Left kidney (tissue), 8 donors: ENCODE measurements at places on chromosomes 4 and X.

- DNase-seq: no peak
Measured at GRCh38 chr4:139131209-139131870, 45.7 kb downstream of the ELF2 start.

GRCh38 chrX:68177542-68177941, 255.8 kb downstream of the OPHN1 start:
- DNase-seq: no peak

GRCh38 chr4:48780865-48781214, 761 bp upstream of the FRYL start:
- peak; percentile 59 for DNase-seq

GRCh38 chr4:95838192-95838591, 1.7 kb upstream of the PDHA2 start:
- DNase-seq: no peak

- DNase-seq: no peak
Measured at GRCh38 chr4:110869862-110870572, 247.1 kb upstream of the PITX2 start.

- no peak for DNase-seq
Measured at GRCh38 chr4:169246957-169247396, 23.8 kb downstream of the SH3RF1 start.

DNA sequence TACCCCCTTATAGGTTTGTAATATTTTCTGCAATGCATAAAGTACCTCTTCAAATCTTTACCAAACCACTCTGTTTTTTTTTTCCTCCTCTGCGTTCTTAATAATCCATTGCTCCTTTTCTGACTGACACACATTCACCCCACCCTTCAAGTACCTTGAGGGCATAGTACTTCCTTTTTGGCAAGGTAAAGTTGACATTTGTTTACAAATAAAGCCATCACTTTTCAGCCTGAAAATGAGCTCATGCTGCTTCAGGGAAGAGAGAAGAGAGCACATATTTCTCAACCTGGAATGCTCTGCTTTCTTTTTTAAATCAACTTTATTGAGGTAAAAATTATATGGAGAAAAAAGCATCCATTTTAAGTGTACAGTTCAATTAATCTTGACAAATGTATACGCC, 113.9 kb downstream of the AGTR2 start:
- no peak for DNase-seq

GRCh38 chr4:181698221-181698620, 545.0 kb upstream of the TENM3 start:
- no peak for DNase-seq

DNA sequence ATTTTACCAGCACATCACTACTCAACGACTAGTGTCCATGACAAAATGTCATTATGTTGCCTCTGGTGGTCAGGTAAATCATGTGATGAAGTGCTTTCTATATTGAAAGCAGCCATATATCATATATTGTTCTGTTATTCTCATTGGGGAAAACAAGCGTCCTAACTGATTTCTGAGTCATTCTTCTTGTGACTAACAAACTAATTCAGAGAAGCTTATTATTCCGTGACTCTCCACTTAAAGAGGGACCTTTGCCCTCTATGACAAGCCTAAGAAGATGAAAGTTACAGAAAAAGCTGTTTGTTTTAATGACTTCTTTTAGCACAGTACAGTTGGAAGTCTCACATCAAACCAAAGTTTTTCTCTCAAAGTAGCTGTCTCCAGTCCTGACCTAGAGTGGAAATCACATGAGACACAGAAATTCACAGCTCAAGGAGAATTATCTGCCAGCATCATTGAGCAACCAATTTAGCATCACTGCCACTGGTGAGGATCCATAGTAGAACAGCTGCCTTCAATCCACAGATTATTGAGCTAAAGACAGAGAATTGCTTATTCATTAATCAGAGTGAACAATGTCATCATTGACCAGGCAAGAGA, 36.4 kb downstream of the ASB9 start:
- DNase-seq: no peak

DNA sequence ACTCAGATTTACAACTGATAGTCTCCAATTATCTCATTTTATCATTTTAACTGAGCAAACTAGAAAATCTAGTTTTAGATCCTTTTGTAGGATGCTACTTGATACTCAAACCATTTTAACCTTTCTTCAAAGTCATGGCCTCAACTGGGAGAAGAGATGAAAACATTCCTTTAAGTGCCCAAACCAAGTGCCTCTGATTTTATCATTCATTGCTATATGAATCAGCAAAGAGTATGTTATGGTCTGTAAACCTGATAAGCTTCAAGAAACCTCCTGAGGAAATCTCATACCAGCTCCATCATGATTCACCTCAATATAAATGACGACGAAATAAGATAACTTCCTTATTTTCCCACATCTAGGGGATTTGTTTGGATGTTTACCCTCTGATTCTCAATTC, 119.9 kb downstream of the FAM13A start:
- no peak for DNase-seq

- DNase-seq: peak; percentile 77
Measured at GRCh38 chr4:140851032-140851636, 94.9 kb upstream of the TBC1D9 start.

DNA sequence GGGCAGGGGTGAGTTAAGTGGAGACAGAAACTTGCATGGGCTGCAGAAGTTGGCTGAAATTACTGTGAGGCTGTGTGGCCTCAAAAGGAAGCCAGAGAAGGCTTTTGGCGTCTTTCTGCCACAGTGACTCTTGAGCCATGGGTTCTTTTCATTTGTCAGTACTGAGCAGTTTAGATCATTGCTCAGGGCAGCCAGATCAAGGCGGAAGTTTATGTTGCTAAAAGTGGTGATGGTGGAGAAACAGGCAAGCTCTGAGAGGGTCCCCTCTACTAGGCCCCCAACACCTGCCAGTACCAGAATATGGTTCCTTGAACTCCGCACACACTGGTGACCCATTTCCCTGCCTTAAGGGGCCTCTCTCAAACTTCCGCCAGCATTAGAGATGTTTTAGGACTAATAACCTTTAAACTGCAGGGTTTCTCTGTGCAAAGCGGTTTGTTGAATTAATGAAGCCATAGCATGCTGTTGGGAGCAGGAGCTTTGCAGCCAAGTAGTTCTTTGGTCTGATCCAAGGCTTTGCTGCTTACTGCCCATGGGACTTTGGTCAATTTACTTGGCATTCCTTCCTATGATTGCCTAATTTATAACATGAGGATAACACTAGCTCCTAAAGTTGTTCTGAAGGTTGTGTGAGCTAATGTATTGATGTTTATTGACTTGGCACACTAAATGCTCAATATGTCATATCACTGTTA, 34.5 kb downstream of the RNF175 start:
- no peak for DNase-seq

GRCh38 chrX:71216485-71216884, 6.5 kb upstream of the GJB1 start:
- no peak for DNase-seq

GRCh38 chr4:189001971-189002450, 862.8 kb downstream of the TRIML1 start:
- DNase-seq: no peak

DNA sequence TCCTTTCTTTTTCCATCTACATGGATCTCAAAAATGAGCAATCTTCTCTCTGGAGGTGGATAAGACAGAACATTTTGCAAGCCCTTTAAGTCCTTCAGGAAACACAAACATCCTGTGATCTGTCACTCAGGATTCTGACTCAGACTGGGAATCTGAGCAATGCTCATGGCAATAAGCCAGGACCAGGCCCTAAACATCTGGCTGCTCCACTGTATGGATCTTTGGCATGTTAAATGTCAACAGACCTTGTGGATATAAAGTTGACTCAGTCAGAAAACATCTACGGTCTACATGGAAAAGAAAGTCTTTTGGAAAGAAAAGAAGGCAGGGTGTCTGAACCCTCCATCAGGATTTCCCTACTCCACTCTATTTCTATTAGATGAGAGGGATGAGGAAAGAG, 17.8 kb upstream of the CHIC2 start:
- no peak for DNase-seq

DNA sequence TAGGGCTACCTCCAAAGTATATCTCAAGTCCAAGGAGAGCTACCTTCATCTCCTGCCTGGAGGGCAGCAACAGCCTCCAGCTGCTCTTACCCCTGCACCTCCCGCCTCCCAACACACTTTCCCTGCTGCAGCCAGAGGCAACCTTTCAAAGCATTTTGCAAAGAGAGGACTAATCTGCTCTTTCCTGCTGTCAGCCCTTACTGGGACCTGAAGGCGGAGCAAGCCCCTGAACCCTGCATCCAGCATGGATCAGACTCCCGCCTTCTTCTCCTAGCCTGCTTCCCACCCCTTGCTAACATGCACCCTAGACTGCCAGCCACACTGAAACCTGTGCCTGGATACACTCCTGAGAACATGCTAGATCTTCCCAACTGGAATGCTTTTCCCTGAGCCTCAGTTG, 37.7 kb upstream of the VMA21 start:
- DNase-seq: no peak

- no peak for DNase-seq
Measured at GRCh38 chr4:38857354-38858096, 908 bp upstream of the TLR6 start.

GRCh38 chr4:106056914-106057313, 161.6 kb downstream of the NPNT start:
- no peak for DNase-seq

- no peak for DNase-seq
Measured at GRCh38 chr4:138399081-138399480, 156.9 kb upstream of the SLC7A11 start.

- peak; percentile 29 for DNase-seq
Measured at GRCh38 chr4:125739760-125740159, 425.0 kb downstream of the FAT4 start.

- DNase-seq: no peak
Measured at GRCh38 chr4:153346563-153346962, 2.1 kb downstream of the MND1 start.

GRCh38 chr4:173230062-173230461, 61.5 kb downstream of the GALNT7 start:
- DNase-seq: no peak

GRCh38 chr4:110532901-110533589, 57.1 kb downstream of the ENPEP start:
- no peak for DNase-seq

DNA sequence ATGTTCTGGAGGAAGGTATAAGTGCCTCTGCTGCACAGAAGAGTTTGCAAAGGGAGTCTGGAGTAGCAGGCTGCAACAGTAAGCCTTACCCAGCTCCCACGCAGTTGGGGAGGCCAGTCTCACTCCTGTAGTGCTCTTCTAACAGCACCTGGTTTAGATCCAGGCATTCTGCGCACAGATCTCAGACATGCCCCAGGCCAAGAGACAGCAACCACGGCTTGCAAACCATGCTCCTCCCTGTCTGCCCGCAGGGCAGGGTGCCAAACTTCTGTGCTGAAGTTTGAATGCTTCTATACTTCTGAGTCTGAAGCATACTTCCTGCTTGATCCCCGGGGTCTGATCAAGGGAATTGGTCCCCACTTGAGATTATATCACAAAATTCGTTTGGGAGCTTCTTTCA, 106.3 kb downstream of the LINC00632 start:
- DNase-seq: no peak
